ENCODE measurements at places on chromosomes 4 and X. TPM values are rescaled to one million over a fixed set of nuclear protein-coding genes. Genes with fewer than 3 reads are reported as not detected.

GRCh38 chr4:109614015-109614414 lies 54.0 kb downstream of the MCUB start:
- peaks cover 55% of the 10 kb centered on the region for H3K4me1 ChIP-seq
- DNase-seq: no peak
- no peak overlapping the region for H3K27ac ChIP-seq
- no peaks in the 10 kb centered on the region for H3K27me3 ChIP-seq

DNA sequence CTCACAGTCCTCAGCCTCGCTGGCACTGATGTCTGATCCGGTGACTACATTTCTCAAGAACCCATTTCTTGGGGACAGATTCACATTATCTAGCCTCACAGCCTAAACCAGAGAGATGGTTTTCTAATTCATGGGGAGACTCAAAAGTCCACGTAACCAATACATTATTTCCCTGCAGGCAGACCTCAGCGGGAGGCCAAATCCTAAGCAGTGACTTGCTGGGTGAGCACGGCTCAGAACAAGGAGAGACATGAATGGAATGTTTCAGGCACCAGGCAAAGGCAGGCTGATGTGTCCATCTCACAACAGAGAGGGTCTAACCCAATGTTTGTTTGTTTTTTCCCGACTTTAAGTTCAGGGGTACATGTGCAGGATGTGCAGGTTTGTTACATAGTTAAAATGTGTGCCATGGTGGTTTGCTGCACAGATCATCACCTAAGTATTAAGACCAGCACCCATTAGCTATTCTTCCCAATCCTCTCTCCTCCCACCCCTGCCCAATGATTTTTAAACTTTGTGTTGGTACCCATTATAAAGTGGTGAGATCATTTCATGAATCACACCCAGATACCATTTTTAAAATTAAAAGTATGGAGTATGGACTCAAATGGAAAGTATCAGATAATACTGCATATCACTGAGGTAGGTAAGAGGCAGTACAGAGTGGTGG lies 53.3 kb downstream of the SCD5 start:
- H3K4me3 ChIP-seq: no peak overlapping the region
- no peaks in the 10 kb centered on the region for H3K27me3 ChIP-seq
- H3K36me3 ChIP-seq: no peaks in the 10 kb centered on the region
- H3K27ac ChIP-seq: no peak overlapping the region
- no peak for DNase-seq

- H3K4me1 ChIP-seq: no peaks in the 10 kb centered on the region
- no peak overlapping the region for H3K27ac ChIP-seq
- DNase-seq: no peak
- no peaks in the 10 kb centered on the region for H3K27me3 ChIP-seq
- H3K36me3 ChIP-seq: no peaks in the 10 kb centered on the region
These were observed 30.2 kb downstream of the AFF2 start for GRCh38 chrX:148530464-148531077.

- H3K4me3 ChIP-seq: no peak overlapping the region
- no peaks in the 10 kb centered on the region for H3K4me1 ChIP-seq
- H3K36me3 ChIP-seq: peaks cover 46% of the 10 kb centered on the region
These were observed 36.9 kb downstream of the PIGG start for GRCh38 chr4:535924-536281.

GRCh38 chrX:124406294-124407014 lies 60.1 kb downstream of the SH2D1A start:
- no peak overlapping the region for H3K27ac ChIP-seq
- no peaks in the 10 kb centered on the region for H3K27me3 ChIP-seq
- H3K36me3 ChIP-seq: no peaks in the 10 kb centered on the region
- DNase-seq: peak; percentile 50

DNA sequence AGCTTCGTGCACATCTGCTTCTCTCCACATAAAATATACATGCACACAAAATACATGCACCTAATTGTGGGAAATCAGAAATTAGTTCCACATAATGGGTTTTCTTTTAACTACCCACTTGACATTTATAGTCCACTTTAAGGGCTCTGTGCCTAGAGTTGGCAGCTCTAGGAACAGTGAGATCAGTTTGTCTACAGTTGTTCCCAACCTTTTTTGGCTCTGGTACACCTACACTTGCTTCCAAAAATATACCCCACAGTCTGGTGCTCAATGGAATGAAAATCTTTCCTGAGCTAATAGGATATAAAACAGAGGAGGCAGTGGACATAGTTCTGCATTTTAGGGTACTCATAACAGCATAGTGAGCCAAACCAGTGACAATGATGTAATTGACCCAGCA lies 36.1 kb downstream of the HDAC8 start:
- DNase-seq: no peak
- no peak overlapping the region for H3K27ac ChIP-seq
- H3K27me3 ChIP-seq: no peaks in the 10 kb centered on the region
- peaks cover 5% of the 10 kb centered on the region for H3K36me3 ChIP-seq
- H3K4me3 ChIP-seq: no peak overlapping the region
- no peaks in the 10 kb centered on the region for H3K4me1 ChIP-seq

GRCh38 chr4:36386691-36387090 lies 105.3 kb downstream of the DTHD1 start:
- H3K4me1 ChIP-seq: peaks cover 14% of the 10 kb centered on the region
- DNase-seq: no peak
- H3K36me3 ChIP-seq: no peaks in the 10 kb centered on the region
- H3K4me3 ChIP-seq: no peak overlapping the region

The TLR1 gene
- total RNA-seq: 2.4 TPM

The DMRTC1 gene
- not detected for total RNA-seq

The EDA gene
- total RNA-seq: 1.3 TPM

The STK32B gene
- not detected for total RNA-seq
